ENCODE measurements at places on chromosomes 2 and 18.

DNA sequence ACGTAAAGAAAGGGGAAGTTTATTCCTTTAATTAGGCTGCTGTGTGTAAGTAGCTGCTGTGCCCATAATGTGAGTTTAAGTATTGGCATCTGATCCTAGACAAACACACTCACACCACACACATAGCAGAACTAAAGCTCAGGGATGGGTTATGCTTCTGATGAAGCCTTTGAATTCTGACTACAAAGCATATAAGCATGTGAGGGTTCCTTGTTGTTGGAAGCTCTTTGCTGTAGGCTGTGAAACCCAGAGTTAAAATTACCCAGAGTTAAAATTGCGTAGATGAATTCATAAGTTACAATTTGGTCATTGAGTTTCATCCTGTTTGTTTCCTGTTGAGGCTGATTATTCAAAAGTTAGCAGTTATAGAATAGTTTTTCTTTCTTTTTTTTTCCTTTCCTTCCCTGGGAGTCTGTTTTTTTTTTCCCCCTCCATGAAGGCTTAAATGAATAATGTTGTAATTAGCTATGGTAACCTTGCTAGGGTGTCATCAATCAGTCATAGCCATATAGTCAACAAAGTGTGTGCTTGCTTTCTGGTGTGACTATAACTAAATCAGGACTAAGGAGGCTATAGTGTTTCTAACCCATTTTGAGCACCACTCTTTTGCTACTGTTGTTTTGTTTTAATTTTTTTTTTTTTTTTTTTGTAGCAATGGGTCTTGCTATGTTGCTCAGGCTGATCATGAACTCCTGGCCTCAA lies 426.1 kb downstream of the PARD3B start:
- DNase-seq = no peak

- no peak for DNase-seq
Measured at GRCh38 chr2:23096906-23097602, 287.9 kb upstream of the KLHL29 start.

DNA sequence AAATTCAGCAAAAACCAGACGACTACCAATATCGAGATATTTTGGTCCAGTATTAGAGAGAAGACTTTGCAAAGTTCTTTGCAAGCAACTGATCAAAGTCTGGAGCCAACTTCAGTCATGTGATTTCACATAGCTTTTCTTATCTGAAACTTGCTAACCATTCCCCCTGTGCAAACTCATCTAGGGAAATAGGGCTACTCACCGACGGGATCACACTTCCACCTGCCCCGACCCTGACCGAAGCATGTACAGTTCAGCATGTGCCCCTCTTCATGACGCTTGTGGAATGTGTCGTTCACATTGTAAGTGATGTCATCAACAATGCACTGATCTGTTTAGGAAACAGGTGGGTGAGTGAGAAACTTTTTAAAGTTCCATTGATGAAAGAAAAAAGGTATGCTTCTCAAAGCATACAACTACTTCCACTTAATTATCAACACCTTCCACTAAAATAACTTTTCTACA lies 15.4 kb downstream of the FN1 start:
- no peak for DNase-seq

- no peak for DNase-seq
Measured at GRCh38 chr2:167289651-167290410, 401.6 kb downstream of the XIRP2 start.

DNA sequence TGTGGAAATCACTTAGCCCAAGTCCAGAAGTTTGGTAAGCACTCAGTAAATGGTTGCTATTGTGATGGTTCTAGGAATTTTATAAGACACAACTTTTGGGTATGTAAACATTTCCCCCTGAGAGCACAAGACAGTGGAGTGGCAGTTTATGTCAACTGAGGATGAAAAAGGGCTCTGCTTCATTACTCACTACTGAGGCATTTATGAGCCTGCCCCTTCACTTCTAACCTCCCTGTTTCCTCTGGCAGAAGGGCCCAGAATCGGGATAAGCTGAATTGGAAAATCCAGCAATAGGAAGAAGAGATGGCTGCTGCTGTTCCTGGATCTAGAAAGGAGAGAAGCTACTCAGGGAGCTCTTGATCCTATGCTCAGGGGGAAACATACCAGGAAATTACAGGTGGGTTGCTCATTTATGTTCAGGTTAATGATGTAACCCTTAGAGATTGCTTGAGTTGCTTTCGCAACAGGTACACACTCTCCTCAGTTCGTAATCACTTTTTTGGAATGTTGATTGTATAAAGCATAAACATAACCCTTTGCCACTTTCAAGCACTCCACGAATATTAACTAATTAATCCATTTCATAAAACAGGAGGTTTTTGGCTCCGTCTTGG lies 46.3 kb downstream of the ADCYAP1 start:
- DNase-seq = no peak

DNA sequence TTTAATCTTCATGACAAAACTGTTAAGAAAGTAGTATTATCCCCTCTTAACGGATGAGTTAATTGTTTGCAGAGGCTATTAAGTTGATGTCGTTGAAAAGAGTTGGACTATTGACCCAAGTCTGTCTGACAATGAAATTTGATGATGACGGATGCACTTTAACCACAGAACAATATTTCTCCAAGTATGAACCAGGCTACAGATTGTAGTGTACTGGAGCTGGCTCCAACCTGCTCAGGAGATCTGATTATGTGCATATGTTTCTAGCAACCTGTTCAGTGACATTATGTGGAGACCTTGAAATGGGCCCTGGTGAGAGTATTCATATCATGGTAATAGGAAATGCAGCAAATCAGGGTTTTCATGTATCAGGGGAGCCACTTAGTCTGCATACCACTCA lies 174.1 kb downstream of the CDH7 start:
- no peak for DNase-seq

- no peak for DNase-seq
Measured at GRCh38 chr2:178479758-178480226, 465 bp upstream of the PLEKHA3 start.

DNA sequence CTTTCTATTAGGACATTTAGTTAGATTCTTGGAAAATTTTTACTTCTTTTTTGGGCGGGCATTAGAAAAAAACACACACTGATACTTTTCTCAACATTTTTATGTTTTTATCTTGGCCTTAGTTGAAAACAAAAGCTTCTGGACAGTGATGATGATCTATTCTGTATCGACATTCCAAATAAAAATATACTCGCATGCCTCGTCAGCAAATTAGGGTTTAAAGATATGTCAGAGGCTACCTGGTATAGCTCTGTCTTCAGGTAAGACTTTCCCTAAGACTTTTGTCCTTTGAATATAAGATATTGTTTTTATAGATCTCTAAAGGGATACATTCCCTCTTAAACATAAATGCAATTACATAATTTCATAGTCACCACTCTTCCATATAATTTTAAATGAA lies 816.8 kb downstream of the LRP1B start:
- DNase-seq = no peak

DNA sequence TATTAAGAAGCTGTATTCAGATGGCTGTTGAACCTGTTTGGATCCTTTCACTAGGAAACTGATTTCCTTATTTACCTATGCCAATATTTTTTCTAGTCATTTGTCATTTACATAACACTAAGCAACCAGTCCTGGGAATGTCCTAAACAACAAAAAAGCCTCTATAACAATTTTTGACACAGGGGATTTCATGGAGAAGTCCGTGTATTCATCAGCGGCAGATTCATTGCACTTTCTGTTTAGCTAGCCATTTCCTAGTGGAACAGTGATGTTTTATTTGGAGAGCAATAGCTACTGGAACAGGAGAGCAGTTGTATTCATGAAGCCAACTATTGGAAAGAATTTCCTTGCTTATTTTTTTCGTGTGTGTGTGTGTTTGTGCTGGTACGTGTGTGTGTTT lies 604.3 kb upstream of the POU3F3 start:
- DNase-seq = no peak

DNA sequence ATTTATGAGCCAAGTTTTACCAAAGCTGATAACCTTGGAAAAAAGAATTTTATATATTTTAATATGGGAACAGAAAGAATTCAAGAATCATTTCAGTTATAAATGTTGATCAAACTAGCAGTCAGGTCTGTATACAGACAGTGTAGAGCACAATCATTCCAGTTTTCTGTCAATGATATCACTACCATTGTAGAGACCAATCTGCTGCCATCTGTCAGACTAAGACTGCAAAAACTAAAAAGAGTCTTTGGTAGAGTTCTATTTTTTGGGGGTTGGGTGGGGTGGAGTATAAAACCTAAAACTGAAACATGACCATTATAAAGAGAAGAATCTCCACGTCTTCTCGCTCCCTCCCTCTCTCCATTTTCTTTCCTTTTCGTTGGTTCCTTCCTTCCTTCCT lies 204.7 kb upstream of the UBE2E3 start:
- DNase-seq = no peak

- DNase-seq = no peak
Measured at GRCh38 chr2:48600204-48600813, 17.3 kb upstream of the GTF2A1L start.

GRCh38 chr2:57886161-57886786 lies 160.3 kb upstream of the VRK2 start:
- no peak for DNase-seq

DNA sequence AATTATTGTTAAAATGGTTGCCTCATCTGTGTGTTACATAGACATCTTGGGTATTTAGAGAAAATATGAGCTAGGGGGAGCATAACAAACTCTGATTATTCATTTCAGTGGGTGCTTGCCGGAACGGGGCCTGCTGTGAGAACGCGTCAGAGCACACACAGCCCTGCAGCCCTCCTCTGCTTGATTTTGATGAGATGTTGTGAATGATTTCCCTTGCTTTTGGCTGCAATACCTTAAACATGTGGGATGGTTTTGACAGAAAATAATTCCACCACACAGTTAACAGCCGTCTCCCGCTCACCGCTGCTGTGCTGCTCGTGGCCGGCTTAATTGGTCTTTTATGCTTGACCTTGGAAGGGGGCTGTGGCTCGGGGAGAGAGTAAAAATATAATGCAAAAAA lies 49.9 kb upstream of the TXNDC2 start:
- DNase-seq = no peak

- DNase-seq = no peak
Measured at GRCh38 chr2:127637725-127638252, 8.2 kb upstream of the GPR17 start.

DNA sequence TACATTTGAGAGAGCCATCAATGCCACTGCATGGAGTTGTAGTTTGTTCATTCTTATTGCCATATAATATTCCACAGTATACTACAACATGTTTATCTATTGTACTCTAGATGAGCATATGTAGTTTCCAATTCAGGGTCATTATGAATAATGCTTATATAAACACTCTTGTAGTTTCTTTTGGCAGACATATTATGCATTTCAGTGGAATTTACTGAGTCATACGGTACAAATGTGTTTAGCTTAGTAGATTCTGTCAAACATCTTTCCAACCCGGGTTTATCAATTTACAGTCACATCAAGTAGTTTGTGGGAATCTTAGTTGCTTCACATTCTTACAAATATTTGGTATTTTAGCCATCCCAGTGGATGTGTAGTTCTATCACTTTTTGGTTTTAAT lies 161.1 kb downstream of the KCNH7 start:
- no peak for DNase-seq
